ENCODE measurements at places on chromosomes 2 and 18.

DNA sequence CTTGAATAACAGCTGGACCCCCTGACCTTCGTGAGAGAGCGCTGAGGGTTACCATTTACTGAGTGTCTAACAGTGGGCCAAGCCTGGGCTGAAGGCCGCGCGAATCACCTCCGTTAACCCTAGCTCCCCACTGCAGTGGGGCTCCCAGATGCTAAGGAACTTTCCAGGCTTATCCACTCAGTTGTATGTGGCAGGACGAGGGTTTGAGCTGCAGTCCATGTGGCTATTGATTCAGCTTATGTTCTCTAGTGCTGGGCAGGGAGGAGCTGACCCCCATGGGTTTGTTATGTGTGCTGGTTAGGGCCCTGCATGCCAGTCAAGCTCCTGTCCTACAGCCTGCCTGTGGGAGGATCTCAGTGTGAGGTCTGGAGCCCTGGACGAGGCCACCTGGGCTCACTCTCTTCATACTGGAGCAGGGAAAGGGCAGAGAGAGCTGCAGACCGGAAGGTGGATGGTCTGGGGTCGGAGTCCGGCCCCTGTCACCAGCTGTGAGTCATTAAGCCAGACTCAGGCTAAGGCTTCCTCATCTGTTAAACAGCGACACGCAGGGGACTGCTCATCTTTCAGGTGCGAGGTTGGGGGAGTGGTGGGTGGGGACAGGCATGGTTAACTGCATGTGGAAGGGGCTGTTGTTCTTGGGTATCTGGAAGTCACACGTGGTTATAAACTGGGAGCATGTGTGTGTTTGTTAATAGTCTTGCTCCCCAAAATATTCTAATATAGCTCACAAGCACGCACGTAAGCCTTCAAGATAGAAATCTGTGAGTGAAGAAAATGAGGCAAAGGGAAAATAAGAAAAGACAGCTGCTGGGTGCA lies 6.6 kb downstream of the PSD4 start:
- no peak for DNase-seq

DNA sequence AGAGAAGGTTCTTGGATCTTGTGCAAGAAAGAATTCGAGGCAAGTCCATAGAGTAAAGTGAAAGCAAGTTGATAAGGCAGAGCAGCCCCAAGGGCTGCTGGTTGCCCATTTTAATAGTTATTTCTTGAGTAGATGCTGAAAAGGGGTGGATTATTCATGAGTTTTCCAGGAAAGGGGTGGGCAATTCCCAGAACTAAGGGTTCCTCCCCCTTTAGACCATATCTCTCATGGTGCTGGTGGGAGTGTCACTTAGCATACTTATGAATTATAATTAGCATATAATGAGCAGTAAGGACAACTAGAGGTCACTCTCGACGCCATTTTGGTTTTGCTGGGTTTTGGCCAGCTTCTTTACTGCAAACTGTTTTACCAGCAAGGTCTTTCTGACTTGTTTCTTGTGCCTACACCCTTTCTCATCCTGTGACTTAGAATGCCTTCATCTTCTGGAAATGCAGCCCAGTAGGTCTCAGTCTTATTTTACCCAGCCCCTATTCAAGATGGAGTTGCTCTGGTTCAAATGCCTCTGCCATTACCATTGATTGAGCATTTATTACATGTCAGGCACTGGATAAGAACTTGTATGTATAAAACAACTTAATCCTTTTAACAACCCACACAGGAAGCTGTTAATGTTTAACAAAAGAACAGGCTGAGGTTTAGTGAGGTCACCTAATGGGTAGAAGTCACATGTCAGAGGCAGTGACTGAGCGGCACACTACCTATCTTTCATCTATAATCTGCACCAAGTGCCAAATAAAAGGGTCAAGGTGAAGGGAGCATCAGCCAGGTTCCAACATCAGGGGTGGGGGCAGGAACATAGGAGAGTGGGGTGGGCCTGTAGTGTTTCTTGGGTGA lies 250.9 kb downstream of the ICOS start:
- no peak for DNase-seq

GRCh38 chr18:31850844-31851243 lies 90.2 kb upstream of the SLC25A52 start:
- no peak for DNase-seq

- DNase-seq, result no peak
Observed at GRCh38 chr2:66512626-66513025, 77.7 kb downstream of the MEIS1 start.

- no peak for DNase-seq
Observed at GRCh38 chr18:76364282-76365259, 130.5 kb downstream of the ZNF516 start.

DNA sequence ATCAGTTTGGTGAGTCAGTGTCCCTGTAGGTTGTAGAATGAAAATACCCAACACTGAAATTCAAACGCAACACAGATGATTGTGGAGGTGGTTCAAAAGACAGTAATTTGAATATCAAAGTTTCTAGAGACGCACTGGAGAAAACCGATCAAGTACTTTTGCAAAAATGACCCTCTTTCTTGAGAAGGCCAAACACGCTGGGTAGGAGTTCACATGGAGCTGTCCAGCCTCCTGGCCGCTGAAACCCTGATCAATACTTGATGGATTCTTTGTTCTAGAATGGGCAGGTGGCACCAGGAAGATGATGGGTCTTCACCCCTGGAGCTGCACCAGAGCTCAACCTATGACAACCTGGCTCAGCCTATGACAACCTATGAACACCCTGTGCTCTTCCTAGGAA lies 39.7 kb upstream of the UBE2F start:
- no peak for DNase-seq

- no peak for DNase-seq
Observed at GRCh38 chr2:11753452-11753885, 7.0 kb downstream of the LPIN1 start.

DNA sequence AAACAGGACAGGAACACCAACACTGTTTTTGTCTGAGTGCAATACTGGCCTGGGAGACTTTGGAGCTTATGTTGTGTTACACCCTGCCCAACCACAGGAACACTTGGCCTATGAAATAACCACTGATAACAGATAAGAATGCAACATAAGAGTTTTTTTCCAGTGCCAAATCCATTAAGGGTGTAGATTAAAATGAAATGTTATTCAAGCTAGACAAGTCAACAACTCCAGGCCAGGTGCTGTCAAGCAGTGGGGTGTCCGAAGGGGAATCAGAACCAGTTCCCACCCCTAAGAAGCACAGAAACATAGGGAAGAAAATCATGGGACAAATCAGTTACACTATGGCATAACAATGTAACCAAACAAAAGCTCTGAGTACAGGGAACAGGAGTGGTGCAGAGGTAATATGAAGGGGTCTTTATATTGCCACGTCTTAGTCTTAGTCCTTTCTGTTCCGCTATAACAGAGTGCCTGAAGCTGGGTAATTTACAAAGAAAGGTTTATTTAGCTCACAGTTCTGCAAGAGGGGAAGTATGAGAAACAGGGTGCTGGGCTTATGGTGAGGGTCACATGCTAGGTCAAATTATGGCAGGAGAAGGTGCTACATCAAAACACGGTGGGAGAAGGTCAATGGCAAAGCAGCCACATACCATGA lies 3.8 kb downstream of the AFG3L2 start:
- no peak for DNase-seq

DNA sequence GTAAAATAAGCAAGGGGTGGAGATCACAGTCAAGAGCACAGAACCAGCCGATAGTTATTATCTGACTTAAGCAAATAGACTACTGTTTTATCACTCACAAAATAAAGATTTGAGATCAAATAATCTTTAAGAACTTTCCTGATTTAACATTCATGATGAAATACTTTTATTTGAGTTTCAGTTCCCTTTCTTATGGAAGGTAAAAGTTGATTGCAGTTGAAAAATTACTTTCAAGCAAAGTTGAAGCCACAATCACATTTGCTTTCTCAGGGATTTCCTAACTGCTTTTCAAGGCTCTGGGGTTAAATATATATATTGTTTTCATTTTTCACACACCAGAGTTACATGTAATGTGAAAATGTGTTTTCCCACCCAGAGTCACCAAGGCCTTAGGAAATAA lies 599.5 kb downstream of the KCNJ3 start:
- no peak for DNase-seq

DNA sequence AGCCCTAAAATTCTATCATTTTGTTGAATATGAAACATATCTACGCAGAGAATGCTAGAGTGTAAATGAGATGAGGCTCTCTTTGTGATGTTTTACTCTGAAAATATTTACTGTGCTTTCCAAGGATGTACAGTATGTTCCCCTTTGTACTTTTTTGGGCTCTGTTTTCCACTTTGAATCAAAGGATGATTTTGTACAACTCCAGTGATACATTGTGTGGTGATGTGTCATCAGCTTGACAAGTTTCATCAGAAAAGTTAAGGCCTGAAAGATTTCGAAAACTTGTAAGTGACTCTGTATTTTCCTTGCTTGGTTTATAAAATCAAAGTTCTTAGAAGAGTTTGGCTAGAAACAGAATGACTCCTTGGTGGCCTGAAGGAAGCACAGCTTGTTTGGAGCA lies 206.3 kb downstream of the LTBP1 start:
- no peak for DNase-seq

DNA sequence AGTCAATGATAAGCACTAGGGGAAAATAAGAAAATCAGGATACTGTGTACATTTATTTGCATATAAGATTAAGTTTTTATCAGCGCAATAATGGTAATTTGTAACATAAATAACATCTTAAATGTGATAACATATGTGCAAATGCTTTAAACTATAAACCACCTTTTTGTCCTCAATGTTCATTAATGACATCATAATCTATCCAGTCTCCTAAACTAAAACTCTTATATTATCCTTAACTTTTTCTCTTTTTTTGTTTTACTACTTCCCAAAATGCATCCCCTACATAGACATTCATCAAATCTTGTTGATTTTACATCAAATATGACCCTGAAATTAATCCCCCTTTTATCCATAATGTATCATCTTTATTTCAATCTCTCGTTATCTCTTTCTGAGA lies 3.4 kb upstream of the RAD51AP2 start:
- DNase-seq, result no peak

- no peak for DNase-seq
Observed at GRCh38 chr2:215425021-215425782, 10.7 kb downstream of the FN1 start.

- DNase-seq, result no peak
Observed at GRCh38 chr2:134178138-134178877, 75.6 kb upstream of the MGAT5 start.

- DNase-seq, result no peak
Observed at GRCh38 chr18:52348209-52348608, 8.2 kb downstream of the DCC start.

- DNase-seq, result no peak
Observed at GRCh38 chr2:172208791-172209325, 106.2 kb upstream of the DLX2 start.

DNA sequence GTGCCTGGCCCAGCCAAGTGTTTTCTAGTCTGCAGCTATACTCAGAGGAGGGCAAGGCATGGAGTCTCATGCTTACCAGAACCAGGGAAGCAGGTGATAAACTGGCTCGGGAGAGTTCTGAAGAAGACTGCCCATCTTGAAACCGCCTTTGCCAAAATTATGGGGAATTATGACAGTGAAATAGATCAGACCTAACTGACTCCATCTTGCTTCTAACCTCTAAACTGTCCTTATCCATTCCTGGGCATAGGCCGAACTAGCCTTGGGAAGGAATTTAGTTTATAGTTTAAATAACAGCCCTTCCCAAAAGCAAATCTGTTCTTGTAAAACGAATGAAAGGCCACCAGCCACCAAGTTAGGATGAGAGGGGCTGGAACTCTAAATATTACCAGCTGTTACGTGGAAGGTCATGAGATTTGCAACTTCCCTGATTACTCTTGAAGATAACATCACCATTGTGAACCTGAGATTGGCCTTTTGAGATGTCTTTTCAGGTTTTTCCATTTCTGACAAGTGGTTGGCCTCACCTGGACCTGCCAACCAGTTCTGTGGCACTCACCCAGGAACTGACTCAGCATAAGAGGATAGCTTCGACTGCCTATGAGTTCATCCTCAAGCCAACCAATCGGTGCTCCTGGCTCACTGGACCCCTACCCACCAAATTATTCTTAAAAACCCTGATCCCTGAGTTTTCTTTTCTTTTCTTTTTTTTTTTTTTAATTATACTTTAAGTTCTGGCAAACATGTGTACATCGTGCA lies 23.4 kb downstream of the CHCHD5 start:
- DNase-seq, result no peak

GRCh38 chr2:219851801-219852481 lies 224.5 kb downstream of the SLC4A3 start:
- DNase-seq, result no peak

DNA sequence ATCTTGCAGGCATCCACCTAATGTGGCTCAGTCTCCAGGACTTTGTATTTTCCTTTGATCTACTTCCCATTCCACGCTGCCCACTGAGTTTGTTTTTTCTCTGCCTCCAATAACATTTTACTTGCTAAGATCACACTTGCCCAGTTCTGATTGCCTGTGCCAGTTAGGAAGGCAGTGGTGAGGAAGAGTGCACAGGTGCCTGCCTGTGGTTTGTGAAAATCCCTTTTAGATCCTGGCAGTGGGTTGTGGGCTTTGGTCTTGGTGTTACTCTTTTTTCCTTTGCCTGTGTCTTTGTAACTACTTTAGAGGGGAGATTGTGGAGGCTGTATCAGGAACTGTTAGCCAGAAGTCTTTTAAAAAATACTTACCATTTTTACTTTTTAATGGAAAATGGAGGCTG lies 36.9 kb upstream of the KCNG2 start:
- no peak for DNase-seq

DNA sequence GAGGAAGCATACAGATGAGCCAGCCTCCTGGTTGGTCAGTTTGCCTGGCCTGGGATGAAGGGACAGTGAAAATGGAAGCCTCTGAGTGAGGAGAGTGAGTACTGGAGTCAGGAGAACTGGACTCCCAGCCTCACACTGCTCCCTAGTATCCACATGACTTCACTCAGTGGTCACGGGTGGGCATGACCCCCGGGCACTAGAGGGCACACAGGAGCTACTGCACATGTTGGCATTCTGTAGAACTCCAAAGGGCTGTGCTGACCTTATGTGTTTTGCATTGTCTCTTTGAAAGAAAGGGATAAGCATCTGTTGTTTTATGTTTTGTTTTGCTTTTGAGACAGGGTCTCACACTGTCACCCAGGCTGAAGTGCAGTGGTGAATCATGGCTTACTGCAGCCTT lies 23.7 kb downstream of the NCAPH start:
- no peak for DNase-seq

- DNase-seq, result peak; percentile 28
Observed at GRCh38 chr18:3305354-3305762, 43.4 kb downstream of the MYL12B start.

DNA sequence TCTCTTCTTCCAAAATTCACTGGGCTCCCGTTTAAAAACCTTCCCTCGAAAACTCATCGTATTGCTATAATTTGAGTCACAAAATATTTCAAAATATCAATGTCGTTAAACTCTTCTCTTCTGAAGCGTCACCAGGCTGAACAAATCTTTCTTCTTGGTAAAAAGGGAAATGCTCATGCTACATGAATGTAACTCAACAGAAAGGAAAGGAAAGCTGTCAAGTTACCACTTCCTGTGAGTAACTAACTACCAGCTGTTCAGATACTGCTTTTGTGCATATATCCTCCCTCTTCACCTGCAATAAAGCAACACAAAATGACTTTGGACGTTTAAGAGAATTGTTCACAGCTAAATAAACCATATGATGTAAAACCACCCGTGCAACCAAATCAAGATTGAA lies 95.4 kb downstream of the DOCK10 start:
- DNase-seq, result no peak
